Stimulated activated naive CD8-positive, alpha-beta T cell treated with anti-CD3 and anti-CD28 coated beads, Interleukin-15, amount 100 ng/mL, for 72 hours (primary cell): ENCODE measurements at places on chromosomes 7 and 10.

DNA sequence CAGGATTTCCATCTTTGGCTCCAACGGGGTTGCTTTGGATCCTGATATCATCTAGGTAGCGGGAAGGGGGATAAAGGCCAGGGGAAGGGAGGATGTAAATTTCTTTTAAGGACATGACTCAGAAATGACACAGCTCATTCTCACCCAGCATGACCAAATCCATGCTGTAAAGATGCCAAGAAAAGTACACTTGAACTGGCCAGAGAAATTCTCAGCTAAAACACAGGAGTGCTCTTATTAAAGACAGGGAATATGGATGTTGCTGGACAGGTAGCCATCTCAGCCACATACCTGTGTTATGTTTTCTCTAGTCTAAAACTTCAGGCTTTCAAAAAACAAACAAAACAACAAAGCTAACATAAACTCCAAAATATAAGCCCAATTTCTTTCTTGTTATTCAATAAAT lies 68.3 kb downstream of the NAMPT start:
- DNase-seq: no peak

DNA sequence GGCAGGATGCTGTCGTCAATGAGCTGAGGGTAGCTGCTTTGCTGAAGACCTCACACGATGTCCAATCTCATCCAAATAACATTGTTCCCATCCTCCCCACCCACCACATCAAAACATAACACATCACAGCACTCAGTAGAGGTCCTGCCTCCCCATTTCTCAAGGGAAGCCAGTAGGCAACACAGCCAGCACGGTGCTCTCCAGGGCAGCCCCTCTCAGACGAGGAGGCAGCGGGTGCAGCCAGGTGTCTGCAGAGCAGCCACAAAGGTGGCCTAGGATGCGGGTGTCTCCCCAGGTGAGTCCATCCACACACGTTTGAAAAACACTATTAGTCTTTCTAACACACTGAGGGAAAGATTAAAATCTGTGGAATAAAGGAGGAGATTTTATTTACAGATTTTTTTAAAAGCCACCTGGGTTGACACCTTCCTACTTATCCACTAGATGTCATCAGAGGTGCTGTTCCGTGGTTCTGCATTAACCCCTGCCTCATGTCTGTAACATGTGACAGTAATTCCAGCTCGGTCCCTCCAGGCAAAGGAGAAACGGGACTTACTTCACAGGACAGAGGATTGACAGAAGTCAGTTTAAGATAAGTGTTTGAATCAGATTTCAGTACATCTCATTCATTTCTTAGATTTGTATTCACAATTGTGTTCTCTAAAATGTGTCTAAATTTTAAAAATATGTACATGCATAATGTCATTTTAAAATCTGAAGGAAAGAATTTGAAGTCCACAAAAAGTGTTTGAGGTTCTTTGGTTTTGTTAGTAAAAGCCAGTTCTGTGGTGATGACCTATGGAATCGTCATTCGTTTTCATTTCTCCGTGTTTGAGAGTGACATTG lies 68.0 kb downstream of the LANCL2 start:
- DNase-seq: peak; percentile 13

DNA sequence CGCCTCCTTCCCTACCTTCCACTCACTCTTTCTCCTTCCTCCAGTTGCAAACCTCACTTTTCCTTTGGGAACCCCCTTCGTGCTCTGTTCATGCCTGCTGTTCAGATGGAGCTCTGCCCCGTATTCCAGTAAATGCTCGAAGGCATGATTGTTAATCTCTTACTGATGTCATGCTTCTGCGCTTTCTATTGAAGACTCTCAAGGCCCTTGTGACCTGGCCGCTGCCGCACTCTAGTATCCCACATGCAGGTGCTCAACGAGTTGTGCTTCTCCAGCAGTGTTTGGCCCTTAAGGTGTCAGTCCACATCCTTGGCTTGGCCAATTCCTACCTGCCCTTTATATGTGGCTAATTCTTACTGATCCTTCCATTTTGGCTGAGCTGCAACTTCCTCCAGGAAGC lies 158.6 kb downstream of the ADAM12 start:
- DNase-seq: no peak

GRCh38 chr10:104092749-104093148 lies 7.1 kb upstream of the COL17A1 start:
- DNase-seq: no peak

DNA sequence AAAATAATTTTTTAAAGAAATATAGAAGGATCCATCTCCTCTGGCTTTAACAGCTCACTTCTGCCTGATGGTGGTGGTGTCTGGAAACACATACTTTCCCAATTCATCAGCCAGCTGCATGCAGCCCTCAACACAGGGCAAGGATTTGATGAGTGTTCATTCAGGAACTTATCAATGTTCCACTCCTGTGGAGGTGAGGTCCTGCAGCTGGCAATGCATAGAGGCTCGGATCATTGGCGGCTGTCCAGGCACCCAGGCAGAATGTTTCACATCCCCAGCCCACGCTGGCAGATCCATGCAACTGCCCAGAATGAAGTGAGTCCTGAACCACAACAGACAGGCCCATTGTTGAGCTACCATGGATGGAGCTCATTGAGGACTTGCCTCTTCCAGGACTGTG lies 55.2 kb upstream of the KCNMA1 start:
- DNase-seq: no peak

DNA sequence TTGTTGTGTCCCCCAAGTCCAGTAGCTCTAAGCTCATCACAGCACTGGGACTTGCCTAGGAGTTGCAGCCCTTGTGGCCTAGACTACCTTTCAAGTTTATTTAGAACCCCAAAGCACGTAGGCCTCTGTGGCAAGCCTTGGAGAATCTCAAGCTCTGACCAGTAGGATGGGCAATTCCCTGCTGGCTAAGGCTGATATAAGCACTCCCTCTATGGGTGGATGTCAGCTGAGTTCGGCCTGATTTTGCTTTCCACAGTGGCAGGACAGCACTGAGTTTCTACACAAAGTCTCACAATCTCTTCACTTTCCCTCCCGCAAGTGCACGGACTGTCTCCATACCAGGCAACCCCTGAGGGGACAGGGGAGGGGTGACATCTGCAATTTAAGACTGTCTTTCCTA lies 886.4 kb upstream of the LRRN3 start:
- DNase-seq: no peak

DNA sequence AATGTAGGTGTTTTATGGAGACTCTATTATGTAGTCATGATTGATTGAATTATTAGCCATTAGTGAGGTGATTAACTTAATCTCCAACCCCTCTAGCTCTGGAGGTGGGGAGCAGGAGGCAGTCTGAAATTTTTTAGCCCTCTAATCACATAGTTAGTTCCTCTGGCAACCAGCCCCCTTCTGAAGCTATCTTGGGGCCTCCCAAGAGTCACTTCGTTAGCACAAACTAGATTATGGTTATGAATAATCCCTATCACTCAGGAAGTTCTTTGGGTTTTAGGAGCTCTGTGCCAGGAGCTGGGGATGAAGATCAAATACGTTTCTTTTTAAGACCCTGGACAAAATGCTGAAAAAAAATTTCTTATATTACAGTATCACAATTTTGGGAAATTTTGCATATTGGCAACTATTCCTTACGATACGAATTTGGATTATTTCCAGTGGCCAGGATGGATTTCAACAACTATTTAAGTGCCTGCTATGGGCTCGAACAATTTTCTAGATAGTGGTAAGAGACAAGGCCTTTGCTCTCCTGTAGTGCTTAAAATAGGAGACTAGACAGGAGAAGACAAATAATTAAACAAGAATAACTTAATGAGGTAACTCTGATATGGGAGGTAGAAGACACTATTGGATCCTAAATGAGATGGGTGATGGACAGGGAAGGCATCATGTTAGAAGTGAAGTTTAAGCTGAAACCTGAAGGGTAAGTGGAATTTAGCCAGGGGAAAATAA lies 52.9 kb downstream of the BTAF1 start:
- DNase-seq: no peak

DNA sequence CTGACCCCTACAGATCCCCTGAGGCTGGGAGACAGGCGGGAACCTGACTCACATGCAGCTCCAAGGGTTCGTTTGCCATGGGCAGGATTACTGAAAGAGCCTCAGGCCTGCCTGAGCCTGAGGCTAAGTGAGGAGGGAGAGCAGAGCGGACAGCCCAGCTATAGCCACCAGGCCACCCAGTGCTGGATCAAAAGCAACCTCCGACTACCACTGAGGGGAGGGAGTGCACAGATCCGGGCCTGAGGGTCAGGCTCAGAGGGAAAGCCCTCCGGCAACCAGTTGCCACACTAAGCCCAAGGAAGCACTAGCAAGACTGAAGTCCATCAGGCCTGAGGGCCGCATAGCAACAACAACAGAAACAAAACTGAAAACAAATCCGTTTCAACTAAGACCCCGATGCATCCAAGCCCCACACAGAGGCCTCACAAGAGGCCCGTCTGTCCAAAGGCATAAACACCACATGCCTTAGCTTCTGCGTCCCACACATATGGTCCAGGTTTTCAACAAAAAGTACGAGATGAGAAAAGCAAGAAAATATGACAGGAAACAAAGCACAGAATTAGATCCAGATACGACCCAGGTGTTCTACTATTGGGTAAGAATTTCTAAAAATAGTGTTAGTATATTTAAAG lies 92.5 kb upstream of the VIPR2 start:
- DNase-seq: no peak

GRCh38 chr10:102620138-102620590 lies 24.1 kb upstream of the TRIM8 start:
- no peak for DNase-seq

- DNase-seq: no peak
Observed at GRCh38 chr10:130161331-130161730, 25.1 kb downstream of the GLRX3 start.

- no peak for DNase-seq
Observed at GRCh38 chr10:6774406-6774805, 194.3 kb upstream of the PRKCQ start.
